ENCODE measurements at places on chromosomes 6 and 20.

GRCh38 chr6:493840-494239 is 102.3 kb downstream of the IRF4 start:
- DNase-seq, result no peak

- no peak for DNase-seq
Measured at GRCh38 chr20:10476319-10476724, 41.2 kb downstream of the SLX4IP start.

DNA sequence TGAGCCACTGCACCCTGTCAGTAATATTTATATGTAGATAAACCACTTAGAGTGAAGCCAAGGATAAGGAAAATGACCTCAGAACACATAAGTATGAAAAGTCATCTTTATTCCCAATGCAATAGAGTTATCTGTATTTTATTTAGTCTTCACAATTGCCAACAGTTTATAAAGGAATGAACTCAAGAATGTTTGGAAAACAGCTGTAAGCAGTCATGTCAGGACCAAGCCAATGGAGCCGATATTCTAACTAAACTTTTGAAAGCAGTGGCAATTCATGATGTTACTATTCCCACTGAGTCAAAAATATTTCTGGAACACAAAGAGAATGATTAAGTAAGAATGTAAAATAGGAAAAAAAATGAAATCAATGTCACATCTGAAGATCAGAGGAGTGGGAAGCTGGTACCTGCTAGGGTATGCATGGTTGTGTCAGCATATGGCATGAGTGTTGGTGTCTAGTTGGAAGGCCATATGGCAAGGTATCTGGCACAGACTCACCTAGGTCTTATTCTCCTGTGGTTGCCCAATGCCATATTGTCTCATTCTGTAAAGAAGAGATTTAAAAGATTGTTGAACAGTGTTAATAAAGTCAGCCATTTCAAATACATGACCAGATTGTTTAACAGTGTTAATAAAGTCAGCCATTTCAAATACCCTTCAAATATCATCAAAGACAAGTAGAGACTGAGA is 118.2 kb downstream of the ADAT2 start:
- DNase-seq, result no peak

DNA sequence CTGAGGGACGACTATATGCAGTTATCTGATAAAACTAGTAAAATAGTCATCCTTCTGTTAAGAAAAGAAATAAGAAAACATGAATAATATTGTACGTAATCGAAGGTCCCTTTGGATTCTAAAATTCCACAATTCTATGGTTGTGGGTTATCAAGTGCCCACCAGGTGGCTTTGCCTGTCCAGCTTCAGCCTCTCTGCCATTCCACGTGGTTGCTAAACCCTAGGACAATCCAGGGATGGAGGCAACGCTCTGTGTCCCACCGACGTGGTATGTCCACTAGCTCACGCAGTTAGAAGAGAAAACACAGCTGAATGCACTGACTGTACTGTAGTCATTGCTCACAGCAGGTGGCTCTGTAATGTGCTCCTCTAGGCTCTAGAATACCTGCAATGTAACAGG is 349.3 kb downstream of the FARS2 start:
- no peak for DNase-seq

- peak; percentile 68 for DNase-seq
Measured at GRCh38 chr6:144778773-144779492, 493.8 kb downstream of the UTRN start.

- no peak for DNase-seq
Measured at GRCh38 chr20:32191873-32192272, 15.7 kb downstream of the PLAGL2 start.

DNA sequence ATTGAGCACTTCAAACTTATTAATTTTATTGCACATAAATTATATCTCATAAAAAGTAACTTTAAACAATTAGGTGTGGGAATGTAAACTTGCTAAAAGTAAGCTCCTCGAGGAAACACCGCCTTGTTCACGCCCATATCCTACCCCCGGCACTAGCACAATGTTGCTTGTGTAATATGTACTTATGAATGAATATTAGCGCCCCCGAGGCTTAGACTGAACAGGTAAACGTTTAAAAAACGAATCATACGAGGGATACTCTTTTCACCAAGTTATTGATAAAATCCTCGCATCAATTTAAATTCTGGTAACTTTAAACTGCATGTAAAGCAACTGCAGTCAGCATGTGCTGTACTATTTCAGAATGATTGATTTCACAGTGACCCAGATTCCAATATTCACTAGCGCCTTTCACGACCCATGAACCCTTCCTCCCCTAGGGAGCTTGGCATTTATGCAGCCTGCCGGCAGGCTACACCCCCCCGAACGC is 637 bp downstream of the TFB1M start:
- no peak for DNase-seq

GRCh38 chr6:73854998-73855718 is 159.2 kb downstream of the CD109 start:
- DNase-seq, result peak; percentile 7

- no peak for DNase-seq
Measured at GRCh38 chr6:109091314-109092024, 3.2 kb downstream of the SESN1 start.

- no peak for DNase-seq
Measured at GRCh38 chr6:162026843-162027242, 700.7 kb downstream of the PRKN start.

DNA sequence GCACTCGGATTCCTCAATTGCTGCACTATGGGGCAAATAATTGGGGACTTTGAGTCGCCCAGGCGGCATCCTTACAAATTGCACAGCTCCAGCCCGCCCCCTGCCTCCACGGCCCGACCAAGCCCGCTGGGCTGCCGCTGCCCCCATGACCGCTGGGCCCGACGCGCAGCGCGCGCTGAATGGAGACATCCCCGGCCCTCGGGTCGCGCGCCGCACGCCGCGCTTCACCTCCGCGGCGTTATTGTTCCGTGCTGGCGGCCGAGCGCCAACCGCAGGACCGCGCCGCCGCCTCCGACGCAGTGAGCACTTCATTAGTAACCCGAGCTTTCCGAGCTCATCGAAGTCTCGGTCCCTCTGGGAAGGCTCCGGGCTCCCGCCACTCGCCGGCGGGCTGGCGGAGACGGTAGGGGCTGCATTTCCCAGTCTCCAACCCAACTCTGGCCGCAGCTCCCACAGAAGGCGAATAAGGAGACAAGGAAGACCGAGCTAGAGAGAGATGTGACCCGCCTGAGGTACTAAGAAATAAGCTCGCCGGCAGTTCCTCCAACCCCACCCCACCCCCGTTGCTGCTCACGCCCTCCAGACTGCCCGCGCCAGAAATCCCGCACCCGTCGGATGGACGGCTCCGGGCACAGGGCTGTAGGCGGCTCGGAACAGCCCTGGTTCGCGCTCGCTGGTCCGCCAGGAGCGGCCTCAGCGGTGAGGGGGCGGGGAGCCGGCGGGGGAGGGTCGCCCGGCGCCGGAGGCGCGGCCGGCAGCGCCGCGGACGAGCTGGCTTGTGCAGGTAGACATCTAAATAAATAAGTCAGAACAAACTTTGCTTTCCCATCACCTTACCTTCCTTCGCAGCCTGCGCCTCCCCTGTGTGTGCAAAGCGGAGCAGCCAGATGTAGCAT is 703 bp downstream of the EPHA7 start:
- DNase-seq, result no peak
